Posterior cingulate gyrus (tissue), 11 donors: ENCODE measurements at places on chromosomes 12 and 14.
A peak's percentile ranks its signal among the peaks of the same experiment; 100 is the strongest.

DNA sequence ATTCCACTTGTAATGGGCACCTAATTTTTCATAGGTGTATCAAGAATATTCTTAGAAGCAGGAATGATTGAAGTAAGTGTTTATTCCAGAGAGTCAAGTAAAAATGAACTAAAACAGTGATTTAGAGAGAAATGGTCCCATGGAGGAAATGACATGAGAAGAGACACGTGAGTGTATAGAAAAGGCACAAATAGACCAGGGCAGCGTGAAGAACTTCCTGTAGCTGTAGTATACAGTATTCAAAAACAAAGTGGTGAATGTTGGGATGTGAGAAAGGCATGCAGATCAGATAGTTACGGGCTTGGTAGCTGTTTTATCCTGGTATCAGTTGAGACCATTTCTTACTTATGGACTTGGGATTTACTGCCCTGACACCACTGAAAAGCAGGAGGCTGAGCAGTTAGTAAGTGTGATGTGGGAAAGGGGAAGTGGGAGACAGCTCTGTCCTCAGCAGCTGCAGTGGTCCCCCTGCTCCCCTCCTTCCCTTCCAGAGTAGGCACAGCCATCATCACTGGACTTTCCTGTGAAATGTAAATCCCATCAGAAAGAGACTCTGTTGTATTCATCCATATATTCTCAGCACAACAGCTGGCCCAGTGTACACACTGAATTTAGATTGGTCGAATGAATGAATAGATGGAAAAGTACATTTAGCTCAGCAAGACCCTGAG lies 16.8 kb upstream of the TESPA1 start:
- no peak for DNase-seq

DNA sequence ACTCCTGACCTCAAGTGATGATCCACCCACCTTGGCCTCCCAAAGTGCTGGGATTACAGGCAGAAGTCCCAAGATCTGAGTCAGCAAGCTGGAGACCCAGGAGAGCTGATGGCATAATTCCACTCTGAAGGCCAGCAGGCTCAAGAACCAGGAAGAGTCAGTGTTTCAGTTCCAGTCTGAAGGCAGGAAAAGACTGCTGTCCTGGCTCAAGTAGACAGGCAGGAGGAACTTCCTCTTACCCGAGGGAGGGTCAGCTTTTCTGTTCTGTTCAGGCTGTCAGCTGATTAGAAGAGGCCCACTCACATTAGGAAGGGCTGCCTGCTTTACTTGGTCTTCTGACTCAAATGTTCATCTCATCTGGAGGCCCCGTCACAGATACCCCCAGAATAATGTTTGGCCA lies 206.0 kb upstream of the MYL2 start:
- DNase-seq, result no peak

GRCh38 chr12:8742501-8742900 lies 44.7 kb downstream of the RIMKLB start:
- no peak for DNase-seq

DNA sequence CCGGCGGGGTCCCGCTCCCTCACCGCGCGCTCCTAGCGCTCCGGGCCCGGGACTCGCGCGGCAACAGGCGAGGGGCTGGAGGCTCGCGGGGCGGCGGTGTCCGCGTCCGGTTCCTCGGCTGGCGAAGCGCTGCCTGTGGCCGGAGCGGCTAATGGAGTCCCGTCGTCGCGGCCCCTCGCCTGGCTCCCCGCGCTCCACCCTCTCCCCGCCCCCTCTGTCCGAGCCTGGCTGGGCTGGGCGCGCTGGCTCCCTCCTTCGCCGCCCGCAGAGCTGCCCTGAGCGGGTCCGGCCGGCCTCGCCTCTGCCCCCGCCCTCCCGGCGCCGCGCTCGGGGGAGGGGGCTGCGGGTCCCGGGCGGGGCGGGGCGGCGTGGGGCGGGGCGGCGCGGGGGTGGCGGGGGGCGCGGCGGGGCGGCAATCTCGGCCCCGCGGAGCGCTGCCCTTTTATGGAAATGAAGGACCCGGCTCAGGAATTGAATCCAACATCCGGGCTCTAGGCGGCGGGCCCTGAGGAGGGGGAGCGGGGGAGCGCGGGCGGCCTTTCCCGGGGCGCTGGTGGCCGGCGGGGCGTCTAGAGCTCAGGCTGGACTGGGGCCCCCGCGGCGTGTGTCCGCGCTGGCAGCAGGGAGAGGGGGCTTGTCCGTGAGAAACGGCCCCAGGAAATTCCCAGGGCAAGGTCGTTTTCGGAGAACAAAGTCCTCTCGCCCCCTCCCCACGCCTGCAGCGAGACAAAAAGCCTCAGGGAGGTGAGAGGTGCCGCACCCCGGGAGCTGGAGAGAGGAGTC lies at the start of gene FERMT2:
Gene FERMT2, minus strand, starts transcription at position 153 of the 783 bp plus-strand sequence. CDS start 482 bp downstream, outside the sequence.
- DNase-seq, result peak; percentile 79

GRCh38 chr12:9144730-9145106 lies 29.0 kb upstream of the A2M start:
- no peak for DNase-seq

GRCh38 chr12:58455136-58455535 lies 465.2 kb downstream of the LRIG3 start:
- DNase-seq, result no peak

DNA sequence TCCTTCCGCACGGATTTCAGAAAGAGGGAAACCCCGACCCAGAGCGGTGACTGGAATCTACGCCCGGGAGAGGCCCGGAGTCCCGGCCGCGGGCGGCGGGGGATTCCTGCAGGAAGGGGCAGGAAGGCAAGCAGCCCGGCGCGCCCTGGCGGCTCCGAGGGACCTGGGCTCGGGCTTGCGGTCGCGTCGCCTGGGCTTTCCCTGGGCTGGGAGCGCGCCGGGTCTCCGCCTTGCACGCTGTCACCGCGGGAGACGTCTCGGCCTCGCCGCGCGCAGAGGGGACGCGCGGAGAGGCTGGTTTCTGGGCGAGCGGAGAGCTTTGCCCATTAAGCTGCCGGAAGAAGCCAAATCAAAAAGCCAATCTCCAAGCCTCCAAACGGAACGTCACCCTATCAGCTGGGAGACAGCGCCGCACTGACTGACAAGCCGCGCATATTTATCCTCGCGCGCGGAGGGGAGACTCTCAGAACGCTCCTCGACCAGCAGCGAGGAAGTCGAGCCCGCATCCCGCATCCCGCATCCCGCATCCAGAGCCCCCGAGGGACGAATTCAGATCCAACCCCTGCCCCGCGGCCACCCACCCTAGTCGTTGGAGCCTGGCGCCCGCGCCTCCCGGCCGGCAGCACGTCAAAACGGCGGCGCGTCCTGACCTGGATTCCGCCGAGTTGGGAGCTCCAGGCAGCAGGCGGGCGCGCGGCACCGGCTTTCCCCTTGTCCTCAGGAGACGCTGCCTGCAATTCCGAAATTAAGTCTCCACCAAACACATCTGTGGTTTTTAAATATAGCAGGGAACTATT lies at the start of gene SLC8A3:
Gene SLC8A3, minus strand, starts transcription at position 293 of the 797 bp plus-strand sequence. CDS start 20,529 bp downstream, outside the sequence.
- DNase-seq, result peak; percentile 73

- no peak for DNase-seq
Observed at GRCh38 chr14:24159777-24160498, 1.1 kb upstream of the IRF9 start.

DNA sequence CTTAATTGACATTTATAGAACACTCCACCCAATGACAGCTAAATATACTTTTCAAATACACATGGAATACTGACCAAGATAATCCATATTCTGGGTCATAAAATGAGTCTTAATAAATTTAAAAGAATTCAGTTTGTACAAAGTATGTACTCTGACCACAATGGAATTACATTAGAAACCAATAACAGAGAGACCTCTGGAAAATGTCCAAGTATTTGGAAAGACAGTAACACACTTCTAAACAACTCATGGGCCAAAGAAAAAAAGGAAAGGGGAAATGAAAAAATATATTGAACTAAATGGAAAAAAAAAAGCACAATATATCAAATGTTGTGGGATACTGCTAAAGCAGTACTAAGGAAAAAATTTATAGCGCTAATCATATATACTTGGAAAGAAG lies 52.0 kb downstream of the CRACR2A start:
- no peak for DNase-seq
